ENCODE measurements at places on chromosomes 5 and 9. TPM values are rescaled to one million over a fixed set of nuclear protein-coding genes. Genes with fewer than 3 reads are reported as not detected.

IL3 gene
- total RNA-seq: not detected

IFNA2 gene
- total RNA-seq: not detected

SLCO6A1 gene
- not detected for total RNA-seq

ATG12 gene
- 82.9 TPM for total RNA-seq

FSTL4 gene
- 15.0 TPM for total RNA-seq

NDUFA8 gene
- total RNA-seq: 46.6 TPM

MYO10 gene
- 13.0 TPM for total RNA-seq

IFNA13 gene
- total RNA-seq: not detected

PCDHGA4 gene
- total RNA-seq: 0.79 TPM

ITK gene
- total RNA-seq: 0.07 TPM

WNK2 gene
- total RNA-seq: 4.5 TPM

DIAPH1 gene
- 24.2 TPM for total RNA-seq

HOMER1 gene
- 5.2 TPM for total RNA-seq

IFNK gene
- not detected for total RNA-seq

PGM5 gene
- not detected for total RNA-seq

ZNF189 gene
- total RNA-seq: 14.1 TPM

COX7C gene
- 807 TPM for total RNA-seq

IFNA4 gene
- total RNA-seq: not detected

KCNV2 gene
- total RNA-seq: not detected

All from NCI-H460 (cell line).